Activated T-cell treated with anti-CD3 and anti-CD28 coated beads for 48 hours (primary cell): ENCODE measurements at places on chromosomes 1 and 21.
A peak's percentile ranks its signal among the peaks of the same experiment; 100 is the strongest.

- peak; percentile 36 for DNase-seq
Measured at GRCh38 chr1:165928075-165928731, 100.8 kb downstream of the UCK2 start.

GRCh38 chr1:2091611-2092604 is 41.7 kb downstream of the PRKCZ start:
- peak; percentile 32 for DNase-seq

- no peak for DNase-seq
Measured at GRCh38 chr21:40671716-40672115, 175.2 kb downstream of the DSCAM start.

GRCh38 chr1:26839339-26839722 is 12.8 kb downstream of the ZDHHC18 start:
- DNase-seq: no peak

- peak; percentile 96 for DNase-seq
Measured at GRCh38 chr1:156193488-156194299, at the start of gene SLC25A44. Gene SLC25A44, plus strand, starts transcription at chr1:156194104. Its CDS starts 5,744 bp downstream, at chr1:156199848.

DNA sequence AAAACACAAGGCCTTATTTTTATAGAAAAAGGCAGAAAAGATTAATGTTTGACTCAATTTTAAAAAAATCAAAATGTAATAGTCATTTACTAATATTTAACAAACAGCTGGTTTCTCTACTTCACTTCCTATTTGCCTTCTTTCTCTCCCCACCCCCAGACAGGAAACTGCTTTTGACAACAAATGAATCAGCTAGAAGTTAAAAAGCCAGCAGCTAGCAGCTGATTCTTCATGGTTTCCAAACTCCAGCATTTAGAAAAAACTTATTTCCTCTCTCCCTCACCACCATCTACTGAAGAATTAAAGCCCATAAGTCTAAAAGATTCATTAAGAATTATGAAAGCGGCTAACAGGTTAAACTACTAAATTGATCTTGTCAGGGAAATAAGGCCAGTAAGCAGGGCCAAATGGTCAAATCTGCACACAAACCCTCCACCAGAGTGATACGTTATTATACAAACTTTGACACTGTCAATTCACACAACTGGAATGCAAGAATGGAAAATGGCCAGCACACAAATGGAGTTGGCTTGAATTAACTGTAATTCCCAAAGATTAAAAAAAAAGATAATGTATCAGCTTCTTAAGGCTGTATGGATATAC is 4.0 kb downstream of the WDR26 start:
- no peak for DNase-seq

- no peak for DNase-seq
Measured at GRCh38 chr1:175408986-175409385, 216.4 kb upstream of the KIAA0040 start.

- no peak for DNase-seq
Measured at GRCh38 chr21:36806103-36806502, 107.2 kb downstream of the SIM2 start.

DNA sequence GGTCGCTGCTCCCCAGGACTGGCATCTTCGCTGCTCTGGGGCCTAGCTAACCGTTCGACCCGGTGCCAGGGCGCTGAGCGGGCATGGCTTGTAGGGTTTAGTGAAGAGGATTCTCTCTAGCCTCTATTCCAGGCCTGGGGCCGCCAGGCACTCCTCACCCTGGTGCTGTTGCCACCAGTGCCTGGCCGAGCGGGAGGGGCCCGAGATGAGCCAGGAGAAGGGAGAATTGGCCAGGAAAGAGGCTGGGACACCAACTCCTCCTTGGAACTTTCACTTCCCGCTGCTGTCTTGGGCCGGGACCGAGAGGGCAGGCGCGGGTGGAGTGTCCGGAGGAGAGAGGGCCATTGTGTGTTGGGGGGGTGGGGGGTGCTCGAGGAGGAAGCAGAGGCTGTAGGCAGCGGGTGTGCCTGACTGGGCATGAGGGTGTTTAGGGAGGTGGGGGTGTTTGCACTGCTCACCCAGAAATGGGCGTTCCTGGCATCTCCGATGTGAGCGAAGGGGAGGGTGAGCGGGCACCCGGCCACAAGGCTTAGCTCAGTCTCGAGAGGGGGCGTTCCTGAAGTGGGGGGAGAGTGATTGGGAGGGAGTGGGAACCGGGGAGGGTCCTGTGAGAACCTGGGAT is 772 bp downstream of the ADAM15 start:
- no peak for DNase-seq

DNA sequence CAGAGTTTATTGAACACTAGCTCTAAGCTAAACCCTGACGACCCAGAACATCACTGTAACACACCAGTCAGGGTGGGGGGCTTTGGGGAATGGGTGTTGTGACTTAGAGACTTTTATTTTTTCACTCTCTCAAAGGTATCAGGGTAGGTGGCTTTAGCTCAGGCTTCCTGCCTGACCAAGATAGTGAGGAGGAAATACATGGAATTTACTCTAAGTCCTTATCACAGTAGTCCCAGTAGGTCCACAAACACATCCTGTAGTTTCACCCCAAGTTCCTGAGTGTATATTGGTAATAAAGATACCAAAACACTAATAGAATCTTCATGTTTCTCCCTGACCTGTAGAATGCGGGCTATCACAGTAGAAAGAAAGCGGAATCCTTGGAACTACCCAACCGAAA is 15.1 kb downstream of the GJA5 start:
- no peak for DNase-seq

- DNase-seq: no peak
Measured at GRCh38 chr1:206568779-206569352, 43.4 kb downstream of the EIF2D start.

GRCh38 chr1:205915354-205915990 is 27.8 kb downstream of the SLC26A9 start:
- DNase-seq: no peak

DNA sequence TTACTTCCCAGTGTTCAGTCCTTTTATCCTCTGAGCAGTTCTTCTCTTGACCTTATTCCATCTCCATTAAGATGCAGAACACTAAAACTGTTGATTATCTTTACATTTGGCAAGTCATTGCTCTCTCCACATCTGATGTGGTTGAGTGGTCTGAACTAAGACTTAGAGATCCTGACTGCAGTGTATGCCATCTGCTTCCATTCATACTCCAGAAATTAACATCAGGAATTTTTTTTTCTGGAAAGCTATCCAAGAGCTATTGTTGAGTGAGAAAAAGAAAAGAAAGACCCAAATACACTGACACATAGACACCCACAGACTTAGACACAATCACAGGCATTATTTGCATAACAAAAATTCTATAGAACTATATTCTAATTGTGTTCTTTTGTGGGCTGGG is 3.7 kb upstream of the TRIM62 start:
- DNase-seq: no peak

GRCh38 chr1:55055951-55056631 is 16.7 kb downstream of the PCSK9 start:
- DNase-seq: no peak

GRCh38 chr1:107690491-107690890 is 274.5 kb downstream of the VAV3 start:
- DNase-seq: no peak

DNA sequence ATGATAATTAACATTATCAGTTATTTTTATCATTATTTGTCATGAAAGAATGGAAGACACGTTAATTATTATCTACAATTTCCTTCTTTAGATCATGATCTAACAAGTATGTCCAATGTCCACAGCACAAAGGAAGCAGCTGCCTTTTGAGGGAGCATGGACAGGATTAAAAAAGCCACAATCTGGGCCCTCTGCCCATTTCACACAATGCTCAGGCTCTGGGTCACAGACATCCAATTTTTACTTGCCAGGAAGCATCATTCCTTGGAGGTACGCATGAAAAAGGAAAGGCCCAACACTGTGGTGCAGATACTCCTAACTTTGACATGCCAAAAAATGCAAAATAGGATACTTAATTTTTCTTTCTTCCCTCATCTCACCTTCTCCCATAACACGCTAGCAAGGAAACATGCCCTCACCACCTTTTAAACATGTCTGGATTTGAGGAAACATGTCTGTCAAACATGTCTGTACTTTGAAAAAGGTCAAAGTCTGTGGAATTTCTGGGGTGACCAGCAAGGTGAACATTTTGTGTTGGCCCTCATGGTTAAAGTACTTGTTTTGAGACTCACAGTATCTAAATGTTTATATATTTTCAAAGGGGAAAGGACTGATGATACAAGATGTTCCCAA is 40.0 kb downstream of the GADD45A start:
- no peak for DNase-seq

DNA sequence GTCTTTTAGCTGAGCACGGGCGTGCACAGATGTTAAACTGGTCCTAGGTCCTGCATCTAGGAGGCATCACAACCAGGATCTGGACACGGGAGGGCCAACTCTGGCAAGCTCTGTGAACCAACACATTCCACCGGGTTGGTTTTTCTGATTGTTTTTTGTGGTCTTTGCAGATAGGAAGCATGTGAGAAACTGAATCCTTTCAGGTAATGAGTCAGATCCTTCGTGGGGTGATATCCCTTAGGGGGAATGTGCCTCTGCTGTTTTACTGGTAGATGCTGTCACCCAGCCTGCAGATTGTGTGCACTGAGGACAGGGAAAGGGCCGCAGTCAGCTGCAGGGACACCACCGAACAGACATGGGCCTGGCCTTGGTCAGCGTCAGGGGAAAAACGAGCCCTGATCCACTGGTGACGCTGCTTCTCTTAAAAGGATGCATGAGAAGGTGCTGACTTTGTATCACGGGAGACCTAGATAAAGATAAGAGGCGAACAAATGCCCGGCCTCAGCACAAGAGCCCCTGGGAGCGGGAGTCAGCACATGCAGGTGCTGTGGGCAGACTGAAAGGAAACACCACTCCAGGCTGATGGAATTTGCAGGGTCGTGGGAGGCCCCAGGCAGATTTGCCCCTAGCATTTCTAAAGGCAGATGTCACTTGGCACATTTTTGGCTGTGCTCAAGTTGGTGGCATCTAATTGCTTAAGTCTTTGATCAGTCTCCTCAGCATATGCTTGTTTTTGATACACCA is 51.1 kb downstream of the DOP1B start:
- DNase-seq: no peak

GRCh38 chr1:202034683-202035462 is 24.5 kb downstream of the ELF3 start:
- no peak for DNase-seq

- no peak for DNase-seq
Measured at GRCh38 chr21:43786807-43787440, 2.5 kb upstream of the RRP1 start.

GRCh38 chr1:82463951-82464350 is 663.2 kb downstream of the ADGRL2 start:
- no peak for DNase-seq

DNA sequence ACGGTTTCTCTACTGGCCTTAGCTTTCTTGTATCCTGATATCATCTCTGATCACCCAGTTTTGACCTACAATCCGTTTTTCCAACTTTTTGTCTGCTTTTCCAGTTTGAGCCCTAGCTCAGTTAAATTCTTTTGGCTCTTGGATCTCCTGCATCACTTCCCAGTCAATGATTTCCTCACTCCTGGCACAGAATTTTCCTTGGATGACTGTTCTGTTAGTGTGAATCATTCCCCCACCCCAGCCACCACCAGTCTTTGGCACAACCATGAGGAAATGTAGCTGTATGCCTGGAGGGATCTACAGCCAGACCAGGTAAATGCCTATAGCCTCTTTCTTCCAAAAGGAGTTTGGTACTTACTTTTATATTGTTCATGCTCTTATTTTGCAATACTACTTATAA is 187.2 kb upstream of the PTGFR start:
- no peak for DNase-seq

- DNase-seq: no peak
Measured at GRCh38 chr1:6248161-6248776, 4.3 kb downstream of the HES3 start.

GRCh38 chr1:31943546-31944184 is 5.5 kb upstream of the PTP4A2 start:
- no peak for DNase-seq

GRCh38 chr1:212926372-212926771 is 24.0 kb upstream of the VASH2 start:
- no peak for DNase-seq

DNA sequence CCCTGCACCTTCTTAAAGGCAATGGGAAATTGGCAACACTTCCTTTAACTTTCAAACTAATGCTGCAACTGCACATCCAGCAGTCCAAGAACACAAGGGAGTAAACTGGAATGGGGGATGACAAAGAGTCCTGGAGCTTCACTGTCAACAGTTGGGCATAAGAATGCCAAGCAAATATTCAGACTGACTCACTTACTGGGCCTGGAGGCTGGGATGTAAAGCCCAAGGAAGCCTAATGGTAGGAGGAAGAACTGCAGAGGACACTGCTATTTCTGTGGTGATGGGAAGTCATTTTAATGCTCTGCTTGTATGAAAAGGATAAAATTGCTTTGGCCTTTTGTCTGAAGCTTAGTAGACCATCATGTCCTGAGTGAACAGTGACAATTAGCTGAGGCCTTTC is 15.7 kb upstream of the DMRTA2 start:
- DNase-seq: no peak

- DNase-seq: no peak
Measured at GRCh38 chr1:223811634-223812101, 34.1 kb downstream of the TP53BP2 start.

GRCh38 chr1:34128186-34128889 is 36.7 kb downstream of the CSMD2 start:
- no peak for DNase-seq

GRCh38 chr1:62832276-62832675 is 48.3 kb downstream of the ATG4C start:
- no peak for DNase-seq

- no peak for DNase-seq
Measured at GRCh38 chr1:185291159-185291558, 25.9 kb downstream of the IVNS1ABP start.

DNA sequence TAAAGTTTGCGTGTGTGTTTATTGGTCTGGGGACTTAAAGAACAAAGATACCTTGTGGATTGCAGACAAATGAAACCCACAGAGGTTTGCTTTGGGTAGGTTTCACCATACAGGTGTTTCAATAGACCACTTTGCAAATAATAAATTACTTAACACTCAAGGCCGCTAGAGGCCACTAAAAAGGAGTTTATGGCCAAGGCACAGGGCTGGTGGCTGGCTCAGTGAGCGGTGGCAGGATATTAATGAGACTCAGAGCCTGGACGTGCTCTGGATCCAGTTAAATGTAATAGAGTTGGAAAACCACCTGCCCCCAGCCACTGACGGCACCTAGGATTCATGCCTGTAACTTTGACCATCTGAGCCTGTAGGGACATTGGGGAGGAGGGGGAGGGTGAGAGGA is 44.5 kb downstream of the LRRC38 start:
- no peak for DNase-seq

GRCh38 chr1:92993581-92993980 is 32.3 kb upstream of the DIPK1A start:
- DNase-seq: no peak

DNA sequence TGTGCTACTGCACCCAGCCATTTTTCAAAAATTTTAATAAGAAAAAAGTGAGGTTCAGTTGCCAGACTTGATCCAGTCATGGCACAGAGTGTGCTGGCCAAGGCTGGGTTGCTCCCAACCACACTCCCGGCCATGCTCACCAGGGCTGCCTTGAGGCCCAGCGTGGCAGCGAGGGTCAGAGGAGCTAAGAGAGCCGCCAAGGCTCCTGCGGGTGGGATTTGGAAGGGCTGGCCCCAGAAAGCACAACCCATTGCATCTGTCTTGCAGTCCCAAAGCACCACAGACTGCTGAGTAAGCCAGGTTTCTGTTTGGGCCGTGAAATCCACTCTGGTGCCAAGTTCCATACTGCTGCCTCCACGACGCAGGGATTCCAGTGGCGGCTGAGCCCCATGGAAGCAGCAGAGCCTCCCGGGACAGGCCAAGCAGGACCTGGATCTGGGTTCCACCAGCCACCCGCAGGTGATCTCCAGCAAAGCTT is 22.6 kb downstream of the ZBTB17 start:
- DNase-seq: no peak

- DNase-seq: no peak
Measured at GRCh38 chr1:109823543-109824348, 60.0 kb upstream of the EPS8L3 start.

- DNase-seq: no peak
Measured at GRCh38 chr1:12202190-12202497, 27.7 kb upstream of the VPS13D start.
